ENCODE measurements at places on chromosomes 7 and 10.

GRCh38 chr10:102644646-102645387 lies 538 bp downstream of the TRIM8 start:
- peak; percentile 77 for DNase-seq

- no peak for DNase-seq
These were observed 83.6 kb downstream of the LRRN3 start for GRCh38 chr7:111174510-111174909.

GRCh38 chr7:30027065-30027456 lies 559 bp upstream of the FKBP14 start:
- DNase-seq: no peak

DNA sequence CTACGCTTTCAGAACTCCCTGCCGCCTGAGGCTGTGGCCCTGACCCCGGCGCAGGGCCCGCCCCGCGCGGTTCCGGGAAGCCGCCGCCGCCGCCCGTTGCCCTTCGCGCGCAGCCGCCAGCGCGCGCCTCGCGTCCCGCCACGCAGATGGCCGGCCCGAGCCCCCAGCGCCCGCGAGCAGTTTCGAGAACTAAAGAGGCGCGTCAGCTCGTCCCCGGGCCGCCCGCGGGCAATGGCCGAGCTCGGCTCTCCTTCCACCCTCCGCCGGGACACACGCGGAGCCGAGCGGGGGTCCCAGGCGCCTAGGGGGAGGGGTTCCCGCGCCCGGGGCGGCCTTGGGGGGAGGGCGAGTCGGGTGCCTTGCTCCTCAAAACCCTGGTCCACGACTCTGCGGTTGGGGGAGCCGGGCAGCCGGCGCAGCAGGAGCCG lies 1.8 kb downstream of the HNRNPF start:
- no peak for DNase-seq

GRCh38 chr7:108808549-108809266 lies 239.0 kb downstream of the DNAJB9 start:
- no peak for DNase-seq

DNA sequence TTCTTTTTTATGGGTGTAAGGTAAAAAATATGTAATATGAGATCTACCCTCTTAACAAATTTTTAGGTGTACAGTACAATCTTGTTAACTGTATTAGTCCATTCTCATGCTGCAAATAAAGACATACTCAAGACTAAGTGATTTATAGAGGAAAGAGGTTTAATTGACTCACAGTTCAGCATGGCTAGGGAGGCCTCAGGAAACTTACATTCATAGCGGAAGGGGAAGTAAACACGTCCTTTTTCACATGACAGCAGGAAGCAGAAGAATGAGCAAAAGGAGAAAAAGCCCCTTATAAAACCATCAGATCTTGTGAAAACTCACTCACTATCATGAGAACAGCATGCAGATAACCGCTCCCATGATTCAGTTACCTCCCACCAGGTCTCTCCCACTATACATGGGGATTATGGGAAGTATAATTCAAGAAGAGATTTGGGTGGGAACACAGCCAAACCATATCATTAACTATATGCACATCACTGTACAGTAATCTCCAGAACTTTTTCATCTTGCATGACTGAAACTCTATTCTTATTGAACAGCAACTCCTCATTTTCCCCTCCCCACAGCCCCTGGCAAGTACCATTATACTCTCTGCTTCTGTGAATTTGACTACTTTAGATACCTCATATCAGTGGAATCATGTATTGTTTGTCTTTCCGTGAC lies 127.4 kb downstream of the WNT2 start:
- no peak for DNase-seq

- peak; percentile 81 for DNase-seq
These were observed 17.9 kb upstream of the AGK start for GRCh38 chr7:141533149-141533949.

GRCh38 chr7:40808378-40808942 lies 673.7 kb downstream of the SUGCT start:
- DNase-seq: no peak

DNA sequence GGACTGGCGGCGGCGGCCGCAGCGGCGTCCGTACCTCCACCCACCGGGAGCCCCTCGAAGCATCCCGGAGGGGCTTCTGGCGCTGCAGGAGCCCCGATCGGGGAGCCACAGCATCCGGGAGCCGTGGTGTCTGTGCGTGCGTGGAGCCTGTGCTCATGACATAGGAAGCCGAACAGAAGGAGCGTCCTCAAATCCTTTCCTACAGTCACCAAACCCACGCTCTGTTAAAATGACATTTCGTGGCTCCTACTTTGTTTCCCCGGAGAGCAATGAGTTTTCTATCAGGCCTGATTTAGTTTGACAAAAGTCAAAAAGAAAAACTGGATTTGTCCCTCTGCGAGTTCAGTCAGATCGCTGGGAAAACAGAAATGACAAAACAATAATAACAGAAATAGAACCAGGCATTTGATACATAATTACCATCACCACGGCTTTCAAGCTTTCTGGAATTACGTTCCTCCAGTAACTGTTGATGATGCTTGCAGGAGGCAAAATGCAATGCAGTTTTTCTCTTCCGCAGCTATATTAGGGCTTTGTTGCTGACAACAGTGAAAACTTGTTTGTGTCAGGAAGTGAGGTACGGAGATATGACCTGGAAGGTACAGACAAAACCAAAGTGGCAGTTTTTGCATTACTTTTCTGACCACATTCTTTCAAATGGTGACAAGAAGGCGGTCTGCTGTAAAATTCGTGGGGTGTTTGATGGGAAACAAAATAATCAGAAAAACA lies 219.3 kb upstream of the MKLN1 start:
- DNase-seq: peak; percentile 10

- DNase-seq: no peak
These were observed 22.1 kb upstream of the OPN4 start for GRCh38 chr10:86632009-86632800.

DNA sequence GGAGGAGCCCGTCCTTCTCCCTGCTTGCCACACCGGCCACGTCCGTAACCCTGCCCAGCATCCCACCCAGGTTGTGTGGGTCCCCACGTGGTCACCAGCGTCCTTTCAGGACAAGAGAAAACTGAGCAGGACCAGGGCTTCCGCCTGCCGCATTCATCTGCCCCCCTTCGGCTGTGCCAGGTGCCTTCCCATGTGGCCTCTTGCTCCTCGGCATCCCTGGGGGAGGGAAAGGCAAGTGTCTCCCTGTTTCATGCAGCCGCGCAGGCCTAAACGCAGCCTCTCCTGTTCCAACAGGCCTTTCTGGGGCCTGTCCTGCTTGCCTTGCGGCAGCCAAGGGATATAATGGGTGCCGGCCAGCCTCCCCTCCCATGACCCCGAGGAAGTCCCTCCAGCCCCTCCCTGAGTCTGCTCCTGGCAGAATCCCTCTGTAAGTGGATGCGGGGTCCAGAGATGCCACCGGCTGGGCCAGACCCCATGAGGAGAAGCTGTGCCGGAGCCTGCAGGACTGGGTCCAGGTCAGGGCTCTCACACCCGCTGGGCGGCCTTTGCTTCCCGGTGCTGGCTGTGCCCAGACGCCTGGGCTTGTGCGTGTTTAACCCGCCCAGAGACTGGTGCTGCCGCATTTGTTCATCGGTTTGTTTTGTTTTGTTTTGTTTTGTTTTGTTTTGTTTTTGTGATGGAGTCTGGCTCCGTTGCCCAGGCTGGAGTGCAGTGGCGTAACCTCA lies 23.1 kb downstream of the SHH start:
- no peak for DNase-seq

GRCh38 chr7:3805151-3805550 lies 504.1 kb downstream of the SDK1 start:
- no peak for DNase-seq

Measured in muscle of arm (tissue), 14 donors.